ENCODE measurements at places on chromosomes 7 and 10.

DNA sequence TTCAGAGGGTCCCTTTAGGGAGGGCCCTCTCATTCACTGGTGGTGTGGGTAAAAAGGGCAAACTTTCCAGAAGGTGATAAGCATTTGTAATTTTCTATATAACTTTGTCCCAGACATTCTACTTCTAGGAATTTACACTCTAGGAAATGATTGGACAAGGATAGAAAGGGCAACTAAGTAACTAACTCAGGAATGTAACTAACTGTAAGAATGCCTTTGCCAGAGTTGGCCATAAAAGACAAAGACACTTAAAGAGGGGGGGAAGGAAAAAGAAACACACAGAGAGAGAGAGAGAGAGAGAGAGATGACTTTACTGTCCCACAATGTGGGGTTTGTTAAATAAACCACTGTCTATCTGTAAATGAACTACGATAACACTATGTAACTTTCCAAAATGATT, 38.5 kb upstream of the ITPRID1 start:
- no peak for DNase-seq

- DNase-seq = no peak
Measured at GRCh38 chr10:49054753-49055152, 60.6 kb downstream of the VSTM4 start.

- DNase-seq = no peak
Measured at GRCh38 chr10:80924063-80924952, 386.6 kb downstream of the SH2D4B start.

DNA sequence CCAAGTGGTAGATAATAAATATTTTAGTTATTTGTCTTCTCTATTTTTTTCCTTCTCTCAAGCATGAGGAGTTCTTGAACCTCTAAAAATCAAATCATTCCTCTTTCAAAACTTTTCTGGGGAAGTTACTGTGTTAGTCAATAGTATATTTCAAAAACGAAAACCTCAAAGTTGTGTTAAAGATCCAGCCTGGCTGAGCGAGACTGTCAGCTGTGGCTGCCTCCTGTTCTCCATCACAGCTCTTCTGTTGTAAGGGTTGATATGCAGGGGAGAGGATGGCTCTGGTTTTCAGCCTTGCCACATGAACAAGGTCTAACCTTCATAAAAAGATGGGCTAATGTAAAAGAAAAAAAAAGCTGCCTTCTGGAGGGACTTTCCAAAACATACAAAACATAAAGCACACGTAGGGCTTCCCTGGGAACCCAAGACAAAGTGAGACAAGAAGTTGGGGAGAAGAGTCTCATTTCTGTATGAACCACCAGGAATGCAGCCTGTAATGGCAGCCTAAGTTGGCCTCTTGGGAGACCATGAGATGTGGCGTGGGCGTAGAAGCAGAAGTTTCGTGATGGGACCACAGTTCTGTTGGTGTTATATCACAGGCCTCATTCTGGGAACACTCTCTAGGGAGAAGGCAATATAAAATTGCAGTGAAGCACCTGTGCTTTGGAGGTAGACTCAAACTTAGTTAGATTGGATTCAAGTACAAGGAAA, 77.9 kb upstream of the FHIP2A start:
- no peak for DNase-seq

DNA sequence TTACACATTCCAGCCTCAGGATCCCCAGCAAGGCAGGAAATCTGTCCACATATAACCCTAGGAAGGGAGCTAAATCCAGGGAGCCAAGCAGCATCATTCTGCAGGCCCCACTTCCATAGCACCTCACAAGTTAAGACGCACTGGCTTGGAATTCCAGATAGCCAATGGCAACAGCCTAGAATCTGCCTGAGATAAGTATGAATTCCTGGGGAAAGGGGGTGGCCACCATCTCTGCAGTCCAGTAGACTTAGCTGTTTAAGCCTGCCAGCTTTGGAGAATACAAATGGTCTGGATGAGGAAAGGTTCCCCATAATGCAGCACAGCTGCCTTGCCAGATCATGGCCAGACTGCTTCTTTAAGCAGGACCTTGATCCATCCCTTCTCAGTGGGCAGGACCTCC, 179.4 kb upstream of the PRSS1 start:
- no peak for DNase-seq

- DNase-seq = no peak
Measured at GRCh38 chr7:75817116-75817515, 3.5 kb upstream of the CCL24 start.

DNA sequence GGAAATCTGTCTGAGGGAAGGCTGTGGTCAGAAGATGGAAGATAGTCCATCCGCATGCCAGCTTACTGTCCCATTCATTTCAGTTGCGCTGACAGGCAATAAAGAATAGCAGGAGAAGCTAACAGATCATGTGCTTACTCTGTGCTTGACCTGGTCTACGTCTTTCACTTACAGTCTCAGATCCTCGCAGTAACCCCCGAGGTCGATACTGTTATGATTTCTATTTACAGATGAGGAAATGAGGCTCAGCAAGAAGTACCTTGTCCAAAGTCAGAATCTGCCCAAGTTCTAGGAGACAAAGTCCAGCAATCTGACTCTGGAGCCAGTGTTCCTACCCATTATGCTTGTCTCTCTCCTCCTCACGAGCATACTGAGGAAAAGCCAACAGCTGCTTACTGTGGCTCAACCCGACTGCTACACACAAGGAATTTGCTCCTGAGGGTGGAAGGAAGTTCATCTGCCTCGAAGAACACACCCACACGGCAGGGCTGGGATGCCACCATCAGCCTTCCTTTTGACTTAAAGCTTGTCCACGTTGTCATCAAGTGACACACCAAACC, 74.2 kb downstream of the MINPP1 start:
- no peak for DNase-seq

GRCh38 chr10:770975-771374, 81.5 kb upstream of the DIP2C start:
- DNase-seq = no peak

- no peak for DNase-seq
Measured at GRCh38 chr10:130222381-130222780, 86.2 kb downstream of the GLRX3 start.

- no peak for DNase-seq
Measured at GRCh38 chr10:129899276-129900130, 64.6 kb downstream of the EBF3 start.

DNA sequence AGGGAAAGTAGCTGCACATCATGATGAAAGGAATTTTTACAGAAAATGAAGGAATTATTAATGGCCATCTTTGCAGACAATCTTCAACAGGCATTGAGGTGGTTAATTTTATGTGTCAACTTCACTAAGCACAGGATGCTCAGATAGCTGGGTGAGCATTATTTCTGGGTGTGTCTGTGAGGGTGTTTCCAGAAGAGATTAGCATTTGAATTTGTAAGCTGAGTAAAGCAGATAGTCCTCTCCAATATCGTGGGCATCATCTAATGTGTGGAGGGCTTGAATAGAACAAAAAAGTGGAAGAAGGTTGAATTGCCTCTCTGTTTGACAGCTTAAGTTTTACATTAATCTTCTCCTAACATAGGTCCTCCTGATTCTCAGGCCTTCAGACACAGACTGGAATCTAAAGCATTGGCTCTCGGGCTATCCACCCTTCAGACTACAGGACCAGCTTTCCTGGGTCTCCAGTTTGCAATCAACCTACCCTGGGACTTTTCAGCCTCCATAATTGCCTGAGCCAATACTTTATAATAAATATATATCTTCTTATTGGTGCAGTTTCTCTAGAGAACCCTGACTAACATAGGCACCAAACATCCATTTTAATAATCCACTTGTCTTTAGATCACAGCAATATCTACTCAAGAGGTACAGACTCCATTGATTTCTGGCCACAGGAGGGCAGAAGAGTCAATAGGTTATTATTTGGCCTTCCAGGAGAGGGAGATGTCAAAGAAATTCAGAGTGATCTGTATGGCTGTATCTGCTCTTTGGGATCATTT, 10.5 kb upstream of the CRPPA start:
- no peak for DNase-seq

DNA sequence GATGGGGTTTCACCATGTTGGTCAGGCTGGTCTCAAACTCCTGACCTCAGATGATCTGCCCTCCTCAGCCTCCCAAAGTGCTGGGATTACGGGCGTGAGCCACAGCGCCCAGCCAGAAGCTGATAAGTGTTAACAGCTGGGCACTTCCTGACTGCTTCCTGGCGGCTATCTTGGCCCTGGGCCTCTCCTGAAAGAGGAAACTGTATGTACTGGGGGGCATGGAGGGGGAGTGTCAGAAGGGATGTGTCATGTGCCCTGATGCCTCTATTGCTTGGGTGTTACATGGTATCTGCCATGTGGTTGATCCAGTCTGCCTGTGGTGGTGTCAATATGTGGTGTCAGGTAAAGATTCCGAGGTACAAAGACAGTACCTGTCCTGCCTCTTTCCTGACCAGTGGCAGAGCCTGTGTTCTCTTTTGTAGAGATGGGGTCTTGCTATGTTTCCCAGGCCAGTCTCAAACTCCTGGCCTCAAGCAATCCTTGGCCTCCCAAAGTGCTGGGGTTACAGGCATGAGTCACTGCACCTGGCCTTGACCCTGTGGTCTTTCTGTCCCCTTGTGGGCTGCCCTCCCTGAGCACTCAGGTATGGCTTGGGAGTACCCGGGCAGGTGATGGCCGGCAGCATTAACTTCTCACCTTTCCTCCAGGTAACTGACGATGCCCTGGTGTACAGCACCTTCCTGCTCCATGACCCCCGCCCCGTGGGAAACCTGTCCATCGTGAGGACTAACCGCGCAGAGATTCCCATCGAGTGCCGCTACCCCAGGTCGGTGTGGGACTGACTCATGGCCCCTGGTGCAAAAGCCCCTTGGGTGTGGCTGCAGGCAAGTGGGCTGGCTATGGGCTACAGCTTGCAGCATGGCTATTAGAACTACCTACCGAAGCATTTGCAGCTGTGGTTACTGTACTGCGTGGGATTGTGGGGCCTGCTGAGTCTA, 4.4 kb downstream of the ZP3 start:
- DNase-seq = no peak

DNA sequence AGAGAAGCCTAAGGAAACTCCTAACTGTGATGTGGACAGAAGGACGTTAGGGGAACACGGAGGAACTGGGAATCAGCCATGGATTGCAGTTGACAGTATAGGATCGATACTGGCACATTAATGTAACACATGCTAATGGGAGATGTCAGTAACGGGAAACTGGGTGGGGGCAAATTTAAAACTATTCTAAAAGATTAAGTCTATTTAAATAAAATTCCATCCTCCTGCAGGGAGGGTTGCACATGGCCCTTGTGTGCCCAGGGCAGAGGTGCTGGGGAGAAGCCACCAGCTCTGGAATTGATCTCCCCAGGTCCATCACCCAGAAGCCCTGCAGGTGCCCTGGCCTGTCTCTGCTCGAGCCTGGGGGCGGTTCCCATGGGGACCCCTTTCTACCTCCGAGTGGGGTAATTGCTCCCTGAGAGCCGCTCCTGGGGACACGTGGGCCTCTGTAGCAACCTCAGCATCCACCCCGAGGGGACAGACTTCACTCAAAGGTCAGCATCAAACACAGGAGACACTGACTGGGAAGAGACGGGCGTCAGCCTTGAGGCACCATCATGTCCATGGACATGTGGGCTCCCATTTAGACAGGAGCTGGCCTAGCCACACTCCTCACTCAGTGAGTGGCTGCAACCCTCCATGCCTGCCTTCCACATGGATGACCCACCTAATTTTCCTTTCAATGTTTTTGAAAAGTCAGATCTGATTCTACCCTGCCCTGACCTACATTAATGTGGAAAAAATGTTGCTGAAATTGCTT, 21.1 kb downstream of the SCART1 start:
- no peak for DNase-seq

DNA sequence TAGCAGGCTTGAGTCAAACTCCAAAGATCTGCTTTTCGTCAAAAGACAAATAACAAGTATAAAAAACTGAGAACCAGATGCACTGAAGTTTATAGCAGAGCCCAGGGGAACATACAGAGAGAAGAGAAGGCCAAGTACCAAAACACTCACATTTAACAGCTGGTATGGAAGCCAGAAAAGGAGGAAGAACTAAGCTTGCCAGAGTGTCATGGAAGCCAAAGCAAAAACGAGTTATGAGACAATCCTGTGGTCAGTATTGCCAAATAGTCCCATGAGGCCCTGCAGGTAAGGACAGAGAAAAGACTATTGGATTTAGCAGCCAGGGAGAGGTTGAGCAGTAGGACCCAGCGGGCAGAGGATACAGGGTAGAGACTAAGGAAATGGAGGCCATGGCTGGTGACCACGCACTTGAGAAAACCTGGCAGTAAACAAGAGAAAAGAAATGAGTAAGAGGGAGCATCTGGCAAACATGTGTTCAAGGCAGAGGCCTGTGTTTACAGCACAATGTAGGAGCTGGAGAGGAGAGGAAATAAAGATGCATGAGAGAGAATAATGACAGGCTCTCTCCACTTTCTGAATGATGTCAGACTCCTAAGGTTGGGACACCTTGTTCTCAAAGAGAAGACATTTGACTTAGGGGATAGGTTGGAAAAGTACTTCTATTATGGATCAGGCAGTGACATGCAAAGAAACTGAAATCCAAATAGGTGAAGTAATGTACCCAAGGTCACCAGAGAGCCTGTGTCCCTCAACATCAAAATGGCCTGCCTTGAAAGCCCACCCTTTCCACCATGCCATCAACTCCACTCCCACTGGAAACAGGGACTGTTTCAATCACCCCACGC, 9.1 kb downstream of the CREB3L2 start:
- no peak for DNase-seq

All from T-helper 2 cell (primary cell).